ENCODE measurements at places on chromosomes 4 and X. TPM values are rescaled to one million over a fixed set of nuclear protein-coding genes. Genes with fewer than 3 reads are reported as not detected.

DNA sequence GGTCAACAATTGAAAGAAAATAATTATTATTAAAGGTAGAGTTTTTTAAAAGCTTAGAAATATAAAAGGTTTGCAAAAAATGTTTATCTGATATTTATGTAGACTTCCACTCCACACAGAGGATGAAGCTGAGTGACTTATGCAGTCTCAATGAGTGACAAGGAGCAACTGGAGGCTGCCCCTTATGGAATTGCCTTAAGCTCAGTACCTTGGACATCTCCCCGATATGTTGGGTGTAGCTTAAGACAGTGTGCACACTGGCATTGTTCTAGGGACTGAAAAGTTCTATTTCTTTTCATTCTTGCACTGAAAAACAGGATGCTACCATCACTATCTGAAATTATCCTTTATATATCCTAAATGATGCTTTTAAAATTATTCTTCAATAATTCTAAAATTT is 292.1 kb downstream of the PRDM5 start:
- no peak for DNase-seq

- peak; percentile 51 for DNase-seq
These were observed 2.5 kb upstream of the SLC2A9 start for GRCh38 chr4:10023806-10024205.

DNA sequence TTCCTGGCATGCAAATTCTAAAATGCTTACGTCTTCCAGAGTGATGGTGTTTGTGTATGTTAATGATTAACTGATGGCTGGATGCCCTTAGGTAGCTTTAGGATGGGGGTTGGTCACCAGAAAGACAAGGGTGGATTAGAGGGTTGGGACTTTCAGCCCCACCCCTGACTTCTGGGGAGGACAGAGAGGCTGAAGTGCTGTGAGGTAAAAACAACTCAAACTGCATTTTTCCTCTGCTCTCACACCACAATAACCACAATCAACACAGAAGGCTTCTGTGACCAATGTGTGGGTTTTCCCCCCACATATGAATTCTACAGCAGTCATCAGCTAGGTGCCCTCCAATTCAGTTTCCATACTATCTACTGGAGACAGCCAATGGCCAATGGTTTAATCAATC is 18.7 kb upstream of the DDIT4L start:
- no peak for DNase-seq

Gene TBC1D1
- total RNA-seq, result 219 TPM

GRCh38 chr4:123836851-123837595 is 440.4 kb downstream of the SPRY1 start:
- DNase-seq, result no peak

Gene MGARP
- total RNA-seq, result 2.2 TPM

DNA sequence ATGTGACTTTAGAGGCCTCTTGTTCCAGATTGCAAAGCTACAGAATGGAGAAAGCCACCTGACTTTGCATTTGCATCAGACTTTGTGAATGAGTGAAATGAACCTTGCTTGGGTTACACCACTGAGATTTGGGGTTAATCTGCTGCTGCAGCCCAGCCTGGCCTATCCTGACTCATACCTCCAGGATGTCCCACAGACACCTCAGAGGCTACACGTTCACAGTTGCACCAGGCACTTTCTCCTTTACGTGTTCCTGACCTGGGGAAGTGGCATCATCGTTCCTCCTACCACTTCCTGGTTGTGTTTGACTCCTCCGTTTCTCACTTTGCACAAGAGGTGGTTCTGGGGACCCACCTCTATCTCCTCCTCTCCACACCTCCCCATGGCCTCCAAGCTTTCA is 9.2 kb upstream of the SORCS2 start:
- DNase-seq, result peak; percentile 22

Gene SHROOM4
- 10.0 TPM for total RNA-seq

Gene ERAS
- not detected for total RNA-seq

DNA sequence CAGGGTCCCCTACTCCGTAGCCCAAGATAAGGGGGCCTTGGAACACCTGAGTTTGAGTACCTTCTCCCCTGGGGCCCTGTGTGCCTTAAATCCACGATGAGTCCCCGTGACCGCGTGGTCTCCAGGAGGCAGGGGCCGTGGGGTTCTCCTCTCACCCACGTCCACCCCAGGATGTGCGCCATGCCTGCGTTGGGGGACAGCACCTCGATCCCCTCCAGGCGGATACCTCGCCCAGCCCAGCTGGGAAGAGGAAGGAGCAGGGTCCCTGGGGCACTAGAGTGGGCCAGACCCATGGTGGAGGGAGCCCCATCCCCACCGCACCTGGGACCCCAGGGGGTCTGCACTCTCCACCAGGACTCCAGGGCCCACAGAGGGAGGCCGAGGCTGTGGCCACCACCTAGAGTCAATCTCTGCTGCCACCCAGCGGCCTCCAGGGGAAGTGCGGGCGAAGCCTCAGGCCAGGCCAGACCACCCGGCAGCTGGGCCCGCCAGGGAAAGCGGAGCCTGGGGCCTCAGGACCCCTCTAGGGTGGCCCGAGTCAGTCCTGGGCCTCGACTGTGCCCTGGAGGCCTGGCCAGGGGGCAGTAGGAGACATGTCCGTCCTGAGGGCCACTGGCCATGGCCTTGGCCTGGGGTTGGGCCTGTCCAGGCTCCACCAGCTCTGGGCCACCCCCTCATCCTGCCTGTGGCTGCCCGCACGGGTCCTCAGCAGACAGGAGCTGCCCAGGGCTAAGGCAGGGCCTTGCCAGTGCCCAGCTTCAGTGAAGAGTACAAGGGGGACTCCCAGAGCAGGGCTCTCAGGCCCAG is 55.0 kb downstream of the FAM53A start:
- peak; percentile 74 for DNase-seq

Gene CFI
- 33.7 TPM for total RNA-seq
